ENCODE measurements at places on chromosomes 2 and 18. TPM values are rescaled to one million over a fixed set of nuclear protein-coding genes. Genes with fewer than 3 reads are reported as not detected.

The MAP3K19 gene
- total RNA-seq: not detected

The TMEM182 gene
- total RNA-seq: 174 TPM

The KIF5C gene
- total RNA-seq: 0.47 TPM

The CXCR1 gene
- total RNA-seq: 0.44 TPM

The TRIM43 gene
- not detected for total RNA-seq

The AQP12B gene
- not detected for total RNA-seq
